ENCODE measurements at places on chromosomes 2 and 18.

DNA sequence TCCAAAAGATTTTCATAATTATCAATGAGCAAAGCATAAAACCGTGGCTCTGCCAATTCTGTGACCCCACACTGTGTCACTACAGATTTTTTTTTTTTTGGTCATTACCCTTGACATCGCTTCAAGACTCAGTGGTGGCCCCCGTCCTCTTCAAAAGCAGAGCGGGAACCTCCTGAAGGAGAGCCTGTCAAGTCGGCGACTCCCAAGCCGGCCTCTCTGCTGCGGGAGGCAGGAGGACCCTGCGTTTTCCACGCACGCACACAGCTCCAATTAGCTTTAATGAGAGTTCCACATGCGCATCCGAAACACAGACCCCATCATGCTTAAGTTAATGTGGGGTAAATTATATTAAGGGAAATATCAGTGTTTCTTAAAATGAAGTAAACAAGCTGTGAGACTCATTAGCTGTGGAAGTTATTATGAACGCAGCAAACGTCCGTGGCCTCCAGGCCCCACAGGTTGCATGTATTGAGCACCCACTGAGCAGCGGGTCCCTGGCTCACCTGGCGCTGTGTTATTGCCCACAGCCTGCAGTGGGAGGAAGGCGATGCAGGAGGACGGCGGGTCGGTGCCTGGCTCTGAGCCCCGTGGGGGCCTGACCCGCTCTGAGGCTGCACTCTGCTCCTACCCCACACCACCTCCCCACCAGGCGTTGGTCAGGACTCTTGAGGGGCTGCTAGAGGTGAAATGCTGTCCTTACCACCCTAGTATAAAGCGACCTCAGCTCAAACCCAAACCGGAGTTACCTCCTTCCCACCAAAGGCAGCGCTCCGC is 181.0 kb upstream of the SALL3 start:
- no peak for DNase-seq

DNA sequence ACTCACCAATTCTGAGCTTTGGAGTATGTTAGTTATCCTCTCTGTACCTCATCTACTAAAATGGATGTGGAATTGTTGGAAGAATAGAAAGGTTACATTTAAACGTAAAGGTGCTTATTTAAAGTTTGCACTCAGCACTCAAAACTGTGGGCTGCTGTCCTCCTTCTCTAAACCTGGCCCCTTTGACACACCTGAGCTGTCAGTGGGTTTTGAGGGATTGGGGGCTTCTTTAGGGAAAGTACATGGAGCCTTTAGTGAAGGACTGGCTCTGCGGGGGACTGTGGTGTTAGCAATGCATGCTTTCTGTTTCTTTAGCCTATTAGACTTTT is 47.2 kb downstream of the TET3 start:
- DNase-seq, result no peak

GRCh38 chr2:67251741-67252140 is 145.4 kb upstream of the ETAA1 start:
- no peak for DNase-seq

DNA sequence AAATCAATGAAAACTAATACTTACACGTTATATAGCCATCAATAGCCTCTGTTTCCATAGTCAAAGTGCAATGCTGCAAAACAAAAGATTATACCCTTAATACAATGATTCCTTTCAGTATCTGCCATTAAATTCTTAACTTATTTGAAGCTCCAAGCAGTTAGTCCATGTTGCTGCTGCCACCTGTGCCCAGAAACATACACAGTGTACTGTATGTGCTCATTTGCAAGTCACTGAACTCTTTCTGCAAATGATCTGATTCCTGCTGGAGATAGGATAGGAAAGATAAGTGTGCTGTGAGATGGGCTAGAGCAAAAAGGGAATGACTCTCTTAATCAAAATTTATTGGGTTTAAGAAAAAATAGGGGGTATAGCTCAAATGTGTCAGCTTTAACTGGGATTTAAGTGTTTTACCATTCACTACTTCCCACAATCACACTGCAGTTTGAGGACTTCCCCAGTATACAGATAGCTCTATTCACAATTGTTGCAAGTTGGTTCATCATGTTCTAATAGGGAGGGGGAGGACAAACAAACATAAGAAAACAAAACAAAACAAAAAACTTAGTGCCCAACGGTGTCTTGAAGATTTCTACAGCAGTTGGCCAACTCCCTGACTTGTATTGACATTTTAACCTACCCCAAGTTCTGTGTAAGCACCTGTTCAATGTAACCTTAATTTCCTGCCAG is 2.7 kb downstream of the IKZF2 start:
- DNase-seq, result no peak

DNA sequence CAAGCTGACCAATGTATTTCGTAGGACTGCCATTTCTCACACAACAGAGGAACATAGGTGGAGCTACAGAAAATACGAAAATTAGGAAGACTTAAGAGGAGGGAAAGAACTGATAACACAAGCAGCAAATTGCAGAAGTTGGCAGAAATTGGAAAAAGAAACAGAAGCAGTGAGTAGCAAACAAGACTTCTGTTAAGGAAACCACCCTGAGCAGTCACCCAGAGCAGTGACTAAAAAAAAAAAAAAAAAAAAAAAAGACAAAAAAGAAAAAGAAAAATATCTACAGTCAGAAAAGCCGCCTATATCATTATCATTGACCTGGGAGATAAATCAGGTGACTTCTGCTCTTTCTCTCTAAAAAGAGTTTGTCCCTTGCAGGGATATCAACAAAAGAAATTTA is 21.4 kb downstream of the STK17B start:
- DNase-seq, result no peak

DNA sequence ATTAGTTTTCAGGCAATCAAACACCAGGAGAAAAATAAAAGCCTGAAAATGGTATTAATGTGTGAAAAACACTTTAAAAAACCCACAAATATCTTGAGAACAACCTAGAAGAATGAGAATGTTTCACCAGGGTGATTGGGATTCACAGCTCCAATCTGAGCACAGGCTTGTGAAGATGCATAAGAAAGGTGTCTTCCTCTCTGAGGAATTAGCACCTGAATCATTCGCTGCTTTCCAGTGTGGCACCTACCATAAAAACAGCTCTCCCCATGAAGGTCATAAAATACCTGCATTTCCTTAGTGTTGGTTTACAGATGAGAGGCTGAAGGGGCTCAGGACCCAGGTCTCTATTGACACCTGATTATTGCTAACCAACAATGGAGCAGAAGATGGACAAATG is 499.7 kb upstream of the KLHL29 start:
- no peak for DNase-seq

All from activated T-helper 1 cell treated with Interleukin-2 at 50 U/mL for 16 hours (primary cell).